ENCODE measurements at places on chromosomes 7 and 10.

GRCh38 chr10:132407243-132407746 is 10.3 kb downstream of the PWWP2B start:
- DNase-seq: no peak

- DNase-seq: no peak
These were observed 1.8 kb downstream of the SEMA3C start for GRCh38 chr7:80916770-80917741.

DNA sequence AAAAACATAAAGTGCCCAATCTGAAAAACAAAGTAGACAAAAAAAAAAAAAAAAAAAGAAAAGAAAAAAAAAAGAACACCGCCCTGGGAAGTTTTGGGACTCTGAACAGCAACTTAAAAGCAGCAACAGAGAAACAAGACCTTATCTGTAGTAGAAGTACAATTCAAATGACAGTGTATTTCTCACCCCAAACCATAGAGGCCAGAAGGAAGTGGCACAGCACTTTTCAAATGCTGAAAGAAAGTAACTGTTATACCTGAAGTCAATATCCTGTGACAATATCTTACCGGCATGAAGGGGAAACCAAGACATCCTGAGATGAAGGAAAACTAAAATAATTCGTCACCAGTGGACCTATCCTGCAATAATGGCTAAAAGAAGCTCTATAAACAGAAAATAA is 112.1 kb downstream of the DNAJC1 start:
- DNase-seq: no peak

DNA sequence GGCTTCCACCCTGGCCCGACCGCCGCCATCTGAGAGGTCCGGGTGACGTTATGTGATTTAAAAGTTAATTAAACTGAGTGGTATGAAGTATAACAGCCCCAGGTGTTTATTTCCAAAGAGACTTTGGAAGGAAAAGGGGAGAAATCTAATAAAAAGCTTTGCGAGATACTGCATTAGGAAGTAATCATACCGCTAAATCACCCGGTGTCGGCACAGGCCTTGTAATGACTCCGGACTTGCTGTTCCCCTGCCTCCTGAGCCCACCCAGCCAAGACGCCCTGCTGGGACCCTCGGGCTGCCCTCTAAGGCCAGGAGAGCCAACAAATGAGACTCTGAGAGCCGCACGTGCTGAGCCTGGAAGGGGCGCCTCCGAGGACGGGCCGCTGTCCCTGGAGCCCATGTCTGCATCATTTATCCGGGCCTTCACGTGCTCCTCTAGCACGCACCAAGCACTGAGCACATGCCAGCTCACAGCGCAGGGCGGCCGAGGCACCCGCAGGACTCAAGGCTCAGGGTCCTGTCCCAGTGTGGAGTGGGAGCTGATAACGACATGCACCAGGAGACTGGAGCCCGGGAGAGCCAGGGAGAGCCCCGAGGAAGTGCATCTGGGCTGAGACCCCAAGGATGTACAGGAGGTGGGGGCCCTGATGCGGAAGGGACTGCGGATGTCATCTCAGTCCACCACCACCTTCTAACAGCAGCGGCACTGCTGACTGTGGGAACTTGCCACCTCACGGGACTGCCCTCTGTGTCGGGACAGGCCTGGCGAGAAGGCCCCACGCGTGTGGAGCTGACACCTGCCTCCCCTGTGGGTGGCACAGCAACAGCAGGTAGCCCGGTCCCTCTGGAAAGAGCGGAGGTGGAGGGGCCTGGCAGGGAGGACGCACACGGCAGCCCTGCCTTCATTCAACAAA is 182.7 kb downstream of the ELFN1 start:
- DNase-seq: no peak

DNA sequence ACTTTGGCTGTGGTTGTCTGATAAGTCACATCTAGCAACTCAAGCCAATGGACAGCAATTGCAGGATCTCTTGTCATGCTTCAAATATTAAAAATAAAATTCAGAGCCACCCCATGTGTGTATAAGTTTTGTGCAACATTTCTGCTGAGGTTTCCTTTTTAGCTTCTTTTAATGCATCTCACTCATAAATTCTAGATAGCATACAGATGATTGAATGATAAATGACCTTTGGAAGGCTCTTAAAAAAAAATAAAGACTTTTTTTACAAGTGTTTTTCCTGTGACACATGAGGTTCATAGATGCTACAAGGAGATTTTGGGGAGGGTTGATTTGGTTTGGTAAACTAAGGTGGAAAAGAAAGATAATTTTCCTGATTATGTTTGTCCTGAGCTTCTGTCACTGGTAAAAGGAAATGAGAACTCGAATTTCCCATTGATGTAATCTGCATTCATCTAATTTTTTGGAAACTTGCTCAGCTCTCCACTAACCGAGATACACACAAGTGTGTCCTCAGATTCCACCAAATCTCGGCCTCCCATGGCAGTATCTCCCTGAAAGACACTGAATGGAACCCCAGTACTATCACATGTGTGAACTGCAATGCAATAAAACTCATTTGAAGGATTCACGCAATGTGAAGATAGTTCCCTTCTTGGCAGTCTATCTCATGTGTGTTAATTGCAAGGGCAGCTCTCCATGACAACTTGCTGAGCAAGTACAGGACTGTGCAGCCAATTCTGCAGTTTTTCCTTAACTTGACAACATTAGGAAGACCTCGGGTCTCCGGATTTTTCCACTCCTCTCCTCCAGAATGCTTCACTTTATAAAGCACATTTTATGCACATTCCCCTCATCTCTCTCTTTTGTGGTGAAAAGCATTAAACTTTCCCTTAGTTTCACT is 185.4 kb upstream of the PFKP start:
- DNase-seq: no peak

GRCh38 chr7:51158742-51159445 is 157.7 kb downstream of the COBL start:
- no peak for DNase-seq

GRCh38 chr10:4355350-4355749 is 470.7 kb upstream of the AKR1E2 start:
- DNase-seq: no peak

- no peak for DNase-seq
These were observed 48.3 kb downstream of the COL17A1 start for GRCh38 chr10:104037261-104037951.

DNA sequence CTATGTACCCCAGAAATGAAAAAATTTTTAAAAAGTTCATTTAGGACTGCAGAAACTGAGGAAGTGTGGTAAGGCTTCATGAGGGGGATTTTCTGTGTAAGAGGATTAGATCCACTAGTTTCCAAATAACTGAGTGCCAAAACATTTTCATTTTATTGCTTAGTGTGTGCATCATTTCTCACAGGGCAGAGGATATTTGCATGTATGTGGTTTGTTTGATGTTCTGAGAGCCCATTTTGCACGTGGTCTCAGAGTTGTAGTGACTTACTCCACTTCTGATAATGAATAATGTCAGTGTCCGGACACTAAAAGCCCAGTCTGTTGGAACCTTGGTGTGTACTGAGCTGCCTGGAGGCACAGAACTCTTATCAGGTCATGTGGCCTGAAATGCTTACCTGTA is 299.9 kb downstream of the AUTS2 start:
- DNase-seq: no peak

DNA sequence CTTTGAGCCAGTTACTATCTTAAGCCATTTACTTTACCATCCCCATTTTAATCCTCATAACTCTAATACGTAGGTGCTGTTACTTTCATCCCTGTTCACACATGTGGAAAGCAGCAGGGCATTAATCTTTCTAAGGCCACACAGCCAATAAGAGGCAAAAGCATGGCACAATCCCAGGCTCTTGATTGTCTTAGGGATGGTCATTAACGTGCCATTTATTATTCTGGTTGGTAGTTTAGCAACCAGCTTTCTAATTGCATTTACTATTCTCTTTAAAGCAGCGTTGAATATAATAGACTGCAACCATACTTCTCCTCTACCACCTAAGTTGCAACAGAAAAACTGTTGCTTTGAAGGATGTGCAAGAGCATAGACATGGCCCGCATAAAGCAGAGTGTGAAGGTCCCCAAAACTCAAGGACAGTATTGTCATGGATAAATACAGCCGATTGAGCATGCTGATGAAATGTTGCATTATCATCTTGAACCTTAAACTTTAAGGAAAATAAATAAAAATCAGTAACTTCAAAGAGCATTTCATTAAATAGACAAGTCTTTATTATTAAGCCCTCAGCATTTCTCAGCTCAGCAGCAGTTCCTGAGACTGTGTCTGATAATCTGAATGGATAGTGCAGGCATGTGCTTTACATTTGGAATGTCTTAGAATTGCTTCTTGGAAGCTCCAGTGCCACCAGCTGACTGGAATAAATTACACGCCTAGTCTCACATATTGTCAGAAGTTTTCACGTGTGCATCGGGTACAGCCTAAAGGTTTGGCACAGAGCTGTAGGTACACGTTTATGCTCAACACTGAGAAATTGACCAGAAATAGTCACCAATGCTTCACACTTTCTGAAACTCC is 467.1 kb downstream of the SDK1 start:
- no peak for DNase-seq

DNA sequence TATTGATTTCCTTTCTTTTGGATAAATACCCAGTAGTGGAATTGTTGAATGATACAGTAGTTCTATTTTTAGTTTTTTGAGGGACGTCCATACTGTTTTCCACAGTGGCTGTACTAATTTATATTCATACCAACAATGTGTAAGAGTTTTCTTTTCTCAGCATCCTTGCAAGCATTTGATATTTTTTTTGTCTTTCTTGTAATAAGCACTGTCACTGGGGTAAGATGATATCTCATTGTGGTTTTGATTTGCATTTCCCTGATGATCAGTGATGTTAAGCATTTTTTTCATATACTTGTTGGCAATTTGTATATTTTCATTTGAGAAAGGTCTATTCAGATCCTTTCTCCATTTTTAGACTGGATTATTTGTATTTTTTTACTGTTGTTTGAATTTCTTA is 308.7 kb downstream of the PTEN start:
- DNase-seq: no peak

DNA sequence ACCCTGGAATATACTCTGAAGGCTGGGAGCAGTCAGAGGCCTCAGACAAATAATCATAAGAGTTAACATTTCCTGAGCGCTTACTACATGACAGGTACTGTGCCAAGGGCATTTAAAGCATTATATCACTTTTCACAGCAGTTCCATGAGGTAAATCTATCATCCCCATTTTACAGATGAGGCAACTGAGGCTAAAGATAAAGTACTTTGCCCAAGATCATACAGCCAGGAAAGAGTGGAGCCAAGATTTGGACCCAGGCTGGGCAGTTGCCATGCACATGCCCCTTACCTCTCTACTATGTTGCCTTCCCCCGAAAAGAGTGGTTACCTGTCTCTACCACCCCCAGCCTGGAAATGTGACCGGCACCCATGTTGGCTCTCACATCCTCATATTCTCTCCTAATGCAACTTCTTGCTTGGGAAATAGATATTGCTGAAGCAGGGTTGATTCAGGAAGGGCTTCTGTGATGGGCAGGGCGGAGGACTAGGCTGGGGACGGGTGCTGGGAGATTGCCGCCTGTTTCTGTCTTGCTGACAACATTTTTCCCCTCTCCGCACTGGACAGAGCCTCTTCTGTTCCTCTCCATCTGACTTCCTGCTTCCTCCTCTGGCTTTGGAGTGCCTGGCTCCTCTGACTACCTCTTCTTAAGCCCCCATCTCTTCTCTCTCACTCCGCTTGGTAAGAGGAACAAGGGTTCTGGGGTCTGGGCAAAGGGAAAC is 13.8 kb downstream of the SMO start:
- no peak for DNase-seq

- no peak for DNase-seq
These were observed 100.6 kb downstream of the DYNC2I1 start for GRCh38 chr7:158956805-158957509.

- peak; percentile 66 for DNase-seq
These were observed 45.9 kb downstream of the SGMS1 start for GRCh38 chr10:50577681-50578350.

GRCh38 chr10:91007655-91008054 is 86.8 kb upstream of the ANKRD1 start:
- DNase-seq: no peak

All from AML-193 (cell line).